Fibroblast of the conjunctiva (primary cell): ENCODE measurements at places on chromosomes 1 and 21.

DNA sequence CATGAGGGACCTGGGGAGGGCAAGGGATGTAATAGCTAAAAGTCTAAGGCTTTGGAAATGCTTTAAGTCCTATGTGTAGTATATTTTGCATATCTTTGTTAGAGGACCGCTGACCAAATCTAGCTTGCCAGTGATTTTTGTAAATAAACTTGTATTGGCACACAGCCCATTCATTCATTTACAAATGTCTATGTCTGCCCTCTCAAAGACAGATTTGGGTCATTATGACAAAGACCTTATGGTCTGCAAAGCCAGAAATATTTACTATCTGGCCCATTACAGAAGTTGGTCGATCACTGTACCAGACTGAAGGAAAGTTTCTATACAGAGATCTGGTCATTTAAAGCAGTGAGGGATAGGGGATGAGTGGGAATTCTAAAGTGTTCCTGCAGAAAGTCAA is 120.1 kb upstream of the RAVER2 start:
- no peak for DNase-seq

DNA sequence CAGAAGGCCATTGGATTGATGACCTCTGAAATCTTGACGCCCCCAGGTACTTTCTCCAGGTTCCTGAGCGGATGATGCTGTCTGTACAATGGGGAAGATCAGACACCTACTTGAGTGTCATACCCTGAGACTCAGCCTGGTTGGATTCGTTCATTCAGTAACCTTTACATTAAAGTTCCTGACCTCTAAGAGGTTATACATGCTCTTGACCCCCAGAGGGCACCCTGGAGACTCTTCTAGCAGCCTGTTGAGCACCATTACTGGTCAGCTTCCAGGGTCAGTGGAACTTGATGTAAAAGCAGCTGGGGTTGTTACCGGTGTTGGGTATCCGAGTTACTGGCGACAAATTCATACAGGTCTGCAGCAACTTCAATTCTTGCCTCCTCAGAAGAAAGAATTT is 114.3 kb upstream of the ZNF678 start:
- DNase-seq, result no peak

DNA sequence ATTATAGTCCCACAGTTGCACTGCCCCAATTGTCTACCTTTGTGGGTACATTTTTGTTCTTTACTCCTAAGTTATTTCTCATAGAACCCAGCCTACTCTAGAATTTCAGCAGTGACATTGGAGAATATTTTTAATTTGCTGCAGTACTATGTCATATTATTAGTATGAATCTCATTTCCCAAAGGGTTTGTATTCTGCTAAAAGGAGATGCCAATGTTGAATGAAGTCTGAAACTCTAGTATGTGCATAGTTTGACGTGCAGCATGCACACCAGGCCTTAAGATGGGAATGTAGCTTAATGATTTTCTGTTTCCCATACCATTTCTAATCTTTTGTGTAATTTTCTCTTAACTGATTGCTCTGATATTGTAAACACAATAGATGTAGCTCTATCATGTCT is 10.5 kb upstream of the C1orf105 start:
- no peak for DNase-seq

GRCh38 chr21:35925497-35925896 is 134.8 kb downstream of the SETD4 start:
- DNase-seq, result no peak

DNA sequence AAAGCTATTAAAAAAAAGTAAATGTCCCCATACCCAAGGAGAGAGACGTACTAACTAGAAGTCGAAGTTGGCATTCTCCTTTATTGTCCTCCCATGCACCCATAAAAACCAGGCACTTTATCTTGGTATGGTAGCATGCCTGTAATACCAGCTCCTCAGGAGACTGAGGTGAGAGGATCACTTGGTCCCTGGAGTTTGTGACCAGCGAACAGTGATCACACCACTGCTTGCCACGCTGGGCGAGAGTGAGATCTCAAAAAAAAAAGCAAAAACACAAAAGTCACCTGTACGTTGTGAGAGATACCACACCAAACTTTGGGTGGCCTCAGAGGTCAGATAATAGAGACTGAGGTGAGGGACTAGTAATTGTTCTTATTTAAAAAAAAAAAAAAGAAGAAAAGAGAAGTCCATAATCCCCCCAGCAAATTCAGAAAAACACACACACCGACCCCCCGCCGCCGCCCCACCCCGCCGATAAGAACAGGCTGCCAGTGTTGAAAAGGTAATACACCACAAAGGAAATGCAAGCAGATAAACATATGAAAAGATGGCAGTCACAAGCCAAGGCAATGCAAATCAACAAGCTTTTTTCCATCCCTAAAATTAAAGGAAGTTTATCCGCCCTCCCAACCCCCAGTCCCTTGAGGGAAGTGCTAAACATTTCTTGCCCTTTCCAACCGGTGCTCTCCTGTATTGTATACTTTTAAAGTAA is 3.6 kb downstream of the L1TD1 start:
- DNase-seq, result no peak

DNA sequence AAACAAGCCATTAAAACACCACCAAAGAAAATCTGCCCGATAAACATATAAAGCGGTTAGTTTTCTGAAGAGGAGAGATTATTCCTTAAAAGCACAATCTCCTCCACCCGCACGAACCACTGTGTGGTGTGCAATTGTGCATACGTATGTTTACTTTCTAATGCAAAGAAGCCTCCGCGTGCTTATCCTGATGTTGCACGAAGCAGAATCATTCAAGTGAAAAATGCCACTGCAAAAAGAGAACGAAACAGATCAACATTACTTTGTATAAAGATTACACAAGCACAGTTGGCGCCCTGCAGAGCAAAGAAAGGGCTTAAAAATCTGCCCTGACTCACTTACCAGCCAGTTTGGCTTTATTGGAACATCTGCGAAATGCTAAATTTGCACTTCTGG is 166.8 kb downstream of the ZNF281 start:
- no peak for DNase-seq

DNA sequence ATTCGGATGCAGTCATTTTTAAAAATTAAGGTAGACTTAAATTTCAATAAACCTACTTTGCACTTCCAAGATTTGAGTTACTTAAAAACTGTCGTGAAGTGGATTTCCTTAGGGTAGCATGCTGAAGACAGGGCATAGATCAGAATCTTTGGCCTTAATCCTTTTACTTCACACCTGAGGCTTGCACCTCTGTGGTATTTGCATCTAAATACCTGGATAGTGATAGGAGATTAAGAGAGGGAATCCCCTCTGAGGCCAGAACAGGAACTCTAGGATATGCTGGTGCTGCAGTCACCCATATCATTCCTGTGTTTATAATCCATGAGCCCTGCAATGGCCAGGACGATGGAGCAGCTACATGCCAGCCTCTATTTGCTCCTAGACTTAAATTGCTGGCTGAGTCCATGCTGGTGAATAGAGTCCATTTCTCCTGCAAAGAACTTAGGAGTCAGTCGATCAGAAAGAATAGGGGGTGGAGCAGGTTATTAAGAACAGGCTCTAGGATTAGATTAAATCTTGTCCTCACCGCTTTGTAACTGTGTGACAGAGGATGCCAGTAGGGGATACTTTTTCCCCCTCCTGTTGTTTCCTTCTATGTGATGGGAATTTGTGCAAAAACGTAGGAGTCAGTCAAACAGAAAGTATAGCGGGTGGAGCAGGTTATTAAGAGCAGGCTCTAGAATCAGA is 333.6 kb downstream of the DUSP10 start:
- DNase-seq, result no peak

GRCh38 chr1:3369446-3370076 is 84.9 kb upstream of the ARHGEF16 start:
- peak; percentile 92 for DNase-seq

DNA sequence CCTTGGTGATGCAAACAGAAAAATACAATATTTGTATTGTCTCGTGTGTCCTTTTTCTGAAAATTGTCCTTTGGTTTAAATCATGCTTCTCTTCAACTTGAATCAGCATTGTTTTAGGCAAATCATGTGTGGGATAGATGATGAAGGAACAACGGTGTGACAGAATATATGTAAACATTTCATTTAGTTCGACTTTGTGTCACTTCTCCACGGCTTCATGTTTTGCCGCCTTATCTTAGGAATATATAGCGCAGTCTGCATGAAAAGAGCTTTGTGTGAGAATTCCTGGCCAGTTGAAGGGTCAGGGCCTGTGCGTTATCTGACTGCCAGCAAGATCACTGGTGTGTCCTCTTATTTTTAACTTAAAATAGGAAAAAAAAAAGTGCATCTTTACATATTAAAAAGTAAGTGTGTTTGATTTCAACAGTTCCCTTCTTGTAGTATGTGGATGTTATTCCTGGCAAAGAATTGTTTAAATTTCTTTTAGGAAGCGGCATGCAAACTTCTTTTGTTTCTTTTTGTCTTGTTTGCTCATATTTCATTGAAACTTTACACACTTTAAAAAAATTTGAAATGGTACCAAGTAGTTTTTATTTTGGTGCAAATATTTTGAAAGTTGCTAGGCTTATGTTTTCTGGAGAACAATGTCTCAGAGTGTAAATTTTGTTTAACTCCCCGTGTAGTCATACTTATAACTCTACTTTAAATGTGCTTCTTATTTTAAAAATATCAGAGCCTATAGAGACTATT is 465.2 kb downstream of the USP25 start:
- DNase-seq, result no peak

DNA sequence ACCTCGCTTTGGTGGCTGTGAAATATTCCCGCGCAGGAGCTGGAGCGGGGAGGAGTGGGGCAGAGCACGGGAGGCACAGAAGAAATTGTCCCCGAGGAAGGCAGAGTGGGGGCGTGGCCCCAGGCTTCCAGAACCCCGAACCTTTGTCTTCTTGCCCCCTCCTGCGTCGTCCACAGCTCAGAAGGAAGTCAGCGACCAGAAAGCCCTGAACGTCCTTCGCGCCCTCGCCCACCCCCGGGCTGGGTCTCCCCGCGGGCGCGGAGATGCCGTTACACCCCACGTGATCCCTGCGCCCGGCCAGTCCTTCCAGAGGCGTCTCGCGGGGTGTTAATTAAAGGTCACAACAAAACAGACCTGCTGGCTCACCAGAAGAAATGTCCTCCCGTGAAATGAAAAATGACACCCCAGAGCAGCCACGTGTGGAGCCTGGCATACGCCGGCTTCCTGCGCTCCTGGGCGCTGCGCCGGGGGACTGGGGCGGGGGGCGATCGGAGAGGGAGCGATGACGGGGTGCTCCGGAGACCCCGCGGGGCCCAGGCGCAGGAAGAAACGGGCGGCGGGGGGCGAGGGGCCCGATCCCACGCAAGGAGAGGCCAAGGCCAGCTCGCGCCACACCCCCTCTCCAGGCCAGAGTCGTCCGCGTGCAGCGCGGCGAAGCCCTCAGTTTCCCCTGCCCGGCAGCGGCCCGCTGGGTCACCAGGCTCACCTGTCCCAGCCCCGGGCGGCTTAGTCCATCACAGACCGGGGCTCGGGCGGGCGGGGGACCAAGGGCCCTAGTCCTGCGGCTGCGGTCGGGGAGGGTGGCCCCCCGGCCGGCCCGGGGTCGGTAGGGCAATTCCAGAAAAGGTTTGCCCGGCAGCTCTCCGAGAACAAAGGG is 995 bp upstream of the KIF26B start:
- DNase-seq, result no peak

- DNase-seq, result no peak
These were observed 655.0 kb downstream of the RWDD3 start for GRCh38 chr1:95888941-95889390.

DNA sequence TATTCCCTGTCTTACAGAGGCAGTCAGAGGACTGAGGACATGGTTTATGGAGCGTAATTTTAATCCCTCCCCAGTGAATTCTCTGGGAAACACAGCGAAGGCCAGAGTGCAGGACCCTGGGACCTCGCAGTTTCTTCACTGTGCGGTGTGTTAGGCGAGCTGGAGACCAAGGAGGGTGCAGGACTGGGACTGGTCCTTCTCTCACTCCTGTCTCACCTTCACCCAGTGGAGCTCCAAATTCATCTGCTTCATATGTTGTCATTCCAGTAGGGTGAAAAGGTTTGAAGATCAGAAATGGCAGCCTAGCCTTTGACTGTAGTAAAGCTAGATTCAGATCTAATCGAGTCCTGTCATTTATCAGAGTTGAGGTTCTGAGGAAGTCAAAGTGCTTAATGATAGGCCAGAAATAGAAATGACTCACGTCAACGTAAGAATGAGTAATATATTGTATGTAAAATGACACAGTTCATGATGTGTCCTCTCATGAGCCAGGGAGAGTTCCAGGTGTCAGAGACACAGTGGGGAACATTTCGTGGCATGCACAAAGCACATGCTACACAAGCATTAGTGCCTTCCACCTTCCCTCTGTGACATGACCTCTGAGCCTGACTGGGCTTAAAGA is 647.5 kb downstream of the SMYD3 start:
- no peak for DNase-seq

- DNase-seq, result no peak
These were observed 280 bp downstream of the CREB3L4 start for GRCh38 chr1:153968000-153968363.

DNA sequence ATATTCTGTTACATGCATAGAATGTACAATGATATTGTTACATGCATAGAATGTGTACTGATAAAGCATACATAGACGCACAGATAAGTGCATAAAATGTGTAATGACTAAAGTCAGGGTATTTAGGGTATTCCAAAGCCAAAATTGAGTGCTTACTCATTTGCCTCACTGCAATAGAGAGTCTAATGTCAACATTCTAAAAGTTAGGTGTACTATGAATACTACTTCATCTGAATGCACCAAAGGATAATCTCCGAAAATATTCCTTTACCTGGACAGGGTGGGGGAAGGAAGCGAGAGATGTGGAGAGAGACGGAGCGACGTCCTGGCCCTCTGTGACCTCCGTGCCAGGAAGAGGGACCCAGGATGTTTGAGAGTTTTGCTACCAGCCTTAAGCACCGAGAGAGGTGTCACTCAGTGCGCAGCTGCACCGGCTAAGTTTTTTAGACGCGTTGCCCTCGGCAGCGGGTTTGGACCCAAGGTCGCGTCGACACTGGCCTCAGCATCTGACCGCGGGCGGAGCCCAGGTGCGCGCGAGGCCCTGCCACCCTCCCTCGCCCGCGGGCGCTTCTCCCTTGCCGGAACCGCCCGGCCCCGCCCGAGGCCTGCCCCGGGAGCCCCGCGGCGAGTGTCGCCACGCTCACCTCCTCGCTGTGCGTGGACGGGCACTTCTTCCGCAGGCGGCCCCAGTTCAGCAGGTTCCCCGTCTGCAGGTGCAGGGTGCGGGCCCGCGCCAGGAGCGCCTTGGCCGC is 660 bp downstream of the GCLM start:
- no peak for DNase-seq

DNA sequence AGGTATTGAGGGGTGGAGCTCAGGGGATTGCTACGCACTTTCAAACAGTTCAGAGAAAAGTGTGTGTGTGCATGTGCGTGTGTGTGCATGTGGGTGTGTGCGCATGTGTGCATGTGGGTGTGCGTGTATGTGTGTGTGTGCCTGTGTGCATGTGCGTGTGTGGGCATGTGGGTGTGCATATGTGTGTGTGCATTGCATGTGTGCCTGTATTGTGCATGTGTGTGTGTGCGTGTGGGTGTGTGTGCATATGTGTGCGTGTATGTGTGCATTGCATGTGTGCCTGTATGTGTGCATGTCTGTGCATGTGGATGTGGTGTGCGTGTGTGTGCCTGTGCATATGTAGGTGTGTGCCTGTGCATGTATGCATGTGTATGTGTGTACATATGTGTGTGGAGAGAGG is 12.6 kb upstream of the KCNAB2 start:
- DNase-seq, result no peak

- DNase-seq, result peak; percentile 34
These were observed 65.6 kb upstream of the SRSF10 start for GRCh38 chr1:24045771-24046170.
